ENCODE measurements at places on chromosomes 1 and 21.
A peak's percentile ranks its signal among the peaks of the same experiment; 100 is the strongest.

DNA sequence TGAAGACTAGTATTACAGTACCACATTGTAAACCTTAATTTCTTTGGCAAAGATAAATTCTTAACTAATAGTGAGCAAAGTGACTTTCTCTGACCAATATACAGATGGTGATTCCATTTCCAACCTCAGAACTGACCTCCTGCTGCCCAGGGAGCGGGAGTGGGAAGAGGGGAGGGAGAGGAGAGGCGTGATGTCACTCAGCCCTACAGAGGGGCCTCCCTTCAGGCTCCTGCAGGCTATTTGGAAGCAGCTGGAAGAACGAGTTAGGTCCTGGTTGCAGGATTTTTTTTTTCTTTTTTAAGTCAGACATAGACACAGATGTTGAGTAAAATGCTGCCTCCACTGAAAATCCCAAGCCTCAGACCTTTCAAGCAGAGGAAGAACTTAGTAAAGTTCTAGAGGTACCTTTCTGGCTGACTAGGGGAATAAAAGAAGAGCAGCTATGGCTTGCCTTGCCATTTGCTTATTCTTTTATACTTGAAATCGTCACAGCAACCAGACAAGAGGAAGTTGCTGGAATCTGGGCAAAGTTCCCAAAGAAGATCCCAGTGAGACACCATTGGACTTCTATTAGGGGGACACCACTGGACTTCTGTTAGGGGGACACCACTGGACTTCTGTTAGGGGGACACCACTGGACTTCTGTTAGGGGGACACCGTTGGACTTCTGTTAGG lies 54.5 kb downstream of the EXO1 start:
- DNase-seq: no peak

DNA sequence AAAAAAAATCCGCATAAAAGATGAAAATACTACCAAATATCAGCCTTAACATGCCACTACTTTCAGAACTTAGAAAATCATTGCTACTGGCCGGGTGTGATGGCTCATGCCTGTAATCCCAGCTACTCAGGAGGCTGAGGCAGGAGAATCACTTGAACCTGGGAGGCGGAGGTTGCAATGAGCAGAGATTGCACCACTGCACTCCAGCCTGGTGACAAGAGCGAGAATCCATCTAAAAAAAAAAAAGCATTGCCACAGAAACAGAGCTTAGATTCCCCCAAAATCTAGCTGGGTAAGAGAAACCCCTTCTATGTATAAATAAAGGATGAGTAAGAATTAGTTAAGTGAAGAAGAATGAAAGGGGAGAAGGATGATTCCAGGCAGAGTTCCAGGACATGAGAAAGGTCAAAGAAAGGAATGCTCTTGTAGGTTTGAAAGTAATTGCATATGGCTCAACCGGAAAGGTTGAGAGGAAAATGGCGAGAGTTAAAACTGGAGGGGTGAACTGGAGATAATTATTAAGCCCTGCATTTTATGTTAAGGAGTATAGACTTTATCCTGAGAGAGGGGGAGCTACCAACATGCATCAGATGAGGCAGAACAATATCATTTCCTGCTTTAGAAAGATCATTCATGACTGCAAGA lies 19.7 kb upstream of the NRDC start:
- no peak for DNase-seq

GRCh38 chr1:243316366-243316989 lies 60.6 kb downstream of the SDCCAG8 start:
- no peak for DNase-seq

GRCh38 chr21:43971201-43971991 lies 40.7 kb upstream of the TRAPPC10 start:
- no peak for DNase-seq

DNA sequence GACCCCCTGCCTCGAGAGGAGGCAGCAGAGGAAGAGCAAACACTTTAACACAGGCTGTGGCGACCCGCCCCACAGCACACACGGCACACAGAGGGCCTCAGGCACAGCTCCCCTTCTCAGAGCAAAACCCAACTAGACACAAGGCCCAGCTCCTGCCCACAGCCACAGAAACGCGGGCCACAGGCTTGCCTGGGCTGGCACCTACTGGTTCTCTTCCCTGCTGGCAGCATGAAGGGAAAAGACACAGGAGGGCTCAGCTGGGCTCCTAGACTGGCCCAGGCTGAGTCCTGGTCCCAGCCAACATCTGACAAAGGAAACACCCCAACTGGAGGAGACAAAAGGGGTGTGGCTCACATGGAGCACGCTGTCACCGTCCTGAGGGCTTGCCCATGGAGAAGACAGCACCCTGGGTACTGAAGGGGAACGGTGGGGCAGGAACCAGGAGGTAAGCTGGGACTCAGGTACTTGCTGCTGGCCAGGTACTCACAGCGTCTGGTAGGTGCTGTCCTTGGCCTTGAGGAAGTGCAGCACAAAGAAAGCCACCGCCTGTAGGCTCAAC lies 3.5 kb downstream of the CD164L2 start:
- DNase-seq: no peak

- no peak for DNase-seq
Measured at GRCh38 chr1:247680171-247680570, 632 bp upstream of the OR13G1 start.

GRCh38 chr1:96474985-96475743 lies 246.4 kb upstream of the PTBP2 start:
- no peak for DNase-seq

DNA sequence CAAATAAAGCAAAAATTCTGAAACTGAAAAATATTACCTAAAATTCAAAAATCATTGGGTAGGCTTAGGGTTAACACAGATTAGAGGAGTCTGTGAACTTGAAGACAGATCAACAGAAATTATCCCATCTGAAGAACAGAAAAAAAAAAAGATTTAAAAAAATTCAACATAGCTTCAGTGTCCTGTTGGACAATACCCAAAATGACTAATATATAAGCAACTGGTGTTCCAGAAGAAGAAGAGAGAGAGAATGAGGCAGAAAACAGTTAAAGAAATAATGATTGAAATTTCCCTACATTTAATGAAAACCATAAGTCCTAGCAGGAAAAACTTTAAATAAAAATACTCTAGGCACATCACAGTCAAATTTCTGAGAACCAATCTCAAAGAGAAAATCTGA lies 31.5 kb downstream of the TMCO1 start:
- DNase-seq: no peak

- DNase-seq: peak; percentile 78
Measured at GRCh38 chr1:39091845-39092645, 65.9 kb downstream of the NDUFS5 start.

GRCh38 chr1:152997901-152998300 lies 3.6 kb upstream of the SPRR3 start:
- DNase-seq: no peak

- no peak for DNase-seq
Measured at GRCh38 chr1:3391711-3392110, 62.8 kb upstream of the ARHGEF16 start.

- DNase-seq: no peak
Measured at GRCh38 chr1:223133306-223133823, 9.7 kb downstream of the TLR5 start.

GRCh38 chr1:244865028-244865371 lies 657 bp upstream of the HNRNPU start:
- no peak for DNase-seq

DNA sequence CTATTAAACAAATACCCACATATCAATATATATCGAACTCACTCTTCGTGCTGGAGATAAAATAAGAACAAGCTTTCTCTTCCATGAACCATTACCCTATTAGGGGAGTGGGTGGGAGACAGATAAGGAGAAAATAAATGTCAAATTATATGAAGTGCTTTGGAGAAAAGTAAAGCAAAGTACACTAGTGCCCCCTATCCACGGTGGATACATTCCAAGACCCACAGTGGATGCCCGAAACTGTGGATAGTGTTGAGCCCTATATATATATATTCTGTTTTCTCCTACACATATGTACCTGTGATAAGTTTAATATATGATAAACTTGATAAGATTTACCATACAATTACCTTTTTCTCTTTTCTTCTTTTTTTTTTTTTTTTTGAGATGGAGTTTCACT lies 54.6 kb downstream of the FH start:
- DNase-seq: no peak

DNA sequence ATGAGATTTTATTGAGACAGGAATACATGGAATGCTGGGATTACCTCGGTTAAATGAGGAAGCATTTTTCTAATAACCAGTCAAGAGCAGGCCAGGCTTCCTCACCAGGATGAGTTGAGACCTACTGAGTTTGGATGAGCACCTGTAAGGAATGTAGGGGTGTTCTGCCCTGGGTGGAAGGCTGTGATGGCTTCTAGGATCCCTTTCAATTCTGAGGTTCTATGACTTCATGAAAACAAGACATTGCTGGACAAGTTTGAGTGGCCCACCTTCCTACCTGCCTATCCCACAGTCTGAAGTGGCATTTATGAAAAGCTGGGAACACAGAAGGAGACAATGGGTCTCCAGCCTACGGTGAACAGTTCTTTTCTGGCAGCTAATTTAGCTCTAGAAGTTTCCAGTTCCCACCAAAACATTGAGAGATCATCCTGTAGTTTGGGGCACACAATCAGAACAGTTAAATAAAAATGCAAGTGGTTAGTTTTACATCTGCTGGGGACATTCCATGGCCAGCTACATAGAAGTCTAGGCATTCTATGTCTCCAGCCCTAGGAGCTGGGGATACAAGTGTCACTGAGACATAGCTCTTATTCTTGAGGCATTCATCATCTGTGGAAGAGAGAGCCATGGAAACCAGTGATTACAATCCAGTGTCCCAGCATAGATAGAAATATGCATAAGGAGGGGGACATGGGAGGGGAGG lies 51.3 kb upstream of the TSPAN2 start:
- DNase-seq: no peak

GRCh38 chr1:168636642-168637111 lies 60.3 kb downstream of the XCL1 start:
- DNase-seq: no peak

- no peak for DNase-seq
Measured at GRCh38 chr1:203396595-203397194, 45.8 kb upstream of the FMOD start.

GRCh38 chr1:15018767-15019166 lies 134.8 kb upstream of the TMEM51 start:
- no peak for DNase-seq

- DNase-seq: peak; percentile 91
Measured at GRCh38 chr1:59020151-59020997, 236.5 kb upstream of the JUN start.

DNA sequence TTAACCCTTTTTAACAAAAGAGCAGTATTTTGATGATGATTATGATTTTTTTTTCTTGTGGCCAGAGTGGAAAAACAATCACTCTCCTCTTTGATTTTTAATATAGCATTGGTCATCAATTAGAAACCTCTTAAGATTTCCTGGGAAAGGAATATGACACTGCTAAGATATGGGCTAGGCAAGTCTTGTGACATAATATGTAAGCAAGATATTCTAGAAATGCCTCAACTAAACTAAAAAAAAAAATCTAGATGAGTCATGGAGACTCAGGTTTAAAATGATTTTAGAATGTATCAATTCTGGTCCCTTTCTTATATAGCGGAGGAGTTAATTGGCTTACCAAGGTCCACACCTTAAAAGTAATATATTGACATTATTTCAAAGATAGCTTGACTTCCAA lies 60.3 kb upstream of the JUN start:
- DNase-seq: no peak

DNA sequence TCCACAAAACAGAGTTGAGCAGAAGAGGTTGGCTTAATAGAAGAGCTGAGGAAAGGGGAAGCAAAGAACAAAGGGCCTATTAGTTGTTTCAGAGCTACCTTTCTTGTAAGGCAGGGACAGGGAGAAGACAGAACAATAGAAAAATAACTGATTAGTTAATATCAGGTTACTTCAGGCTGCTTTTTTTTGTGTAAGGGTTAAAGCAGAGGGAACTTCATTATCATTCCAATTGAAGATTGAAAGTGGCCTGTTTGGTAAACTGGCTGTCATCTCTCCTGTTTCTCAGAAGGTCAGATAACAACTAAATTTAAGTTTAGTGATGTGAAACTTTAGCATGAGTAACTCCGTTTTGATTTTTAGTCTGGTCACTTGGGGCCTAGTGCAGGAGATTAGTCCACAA lies 22.3 kb downstream of the CDC42 start:
- peak; percentile 24 for DNase-seq

DNA sequence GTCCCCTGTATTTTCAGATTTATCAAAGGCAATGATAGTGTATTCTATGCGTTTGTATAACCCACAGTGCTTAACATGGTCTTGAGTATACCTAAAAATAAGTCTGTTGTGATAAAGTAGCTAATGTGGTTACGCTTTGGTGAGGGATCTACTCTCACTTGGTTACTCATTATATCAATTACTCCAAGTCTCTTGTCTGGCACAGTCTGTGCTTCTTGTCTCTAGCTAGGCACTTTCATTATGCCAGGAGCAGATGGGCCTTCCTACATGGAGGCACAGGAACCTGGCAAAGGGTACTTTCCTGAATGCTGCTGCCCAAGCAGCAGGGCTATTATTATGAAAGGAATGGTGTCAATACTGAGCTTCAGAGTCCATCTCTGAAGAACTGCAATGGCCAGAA lies 4.2 kb upstream of the PTPN22 start:
- no peak for DNase-seq

- DNase-seq: no peak
Measured at GRCh38 chr1:229184066-229184465, 86.8 kb upstream of the RAB4A start.

- no peak for DNase-seq
Measured at GRCh38 chr1:184953600-184954219, 20.6 kb downstream of the NIBAN1 start.

DNA sequence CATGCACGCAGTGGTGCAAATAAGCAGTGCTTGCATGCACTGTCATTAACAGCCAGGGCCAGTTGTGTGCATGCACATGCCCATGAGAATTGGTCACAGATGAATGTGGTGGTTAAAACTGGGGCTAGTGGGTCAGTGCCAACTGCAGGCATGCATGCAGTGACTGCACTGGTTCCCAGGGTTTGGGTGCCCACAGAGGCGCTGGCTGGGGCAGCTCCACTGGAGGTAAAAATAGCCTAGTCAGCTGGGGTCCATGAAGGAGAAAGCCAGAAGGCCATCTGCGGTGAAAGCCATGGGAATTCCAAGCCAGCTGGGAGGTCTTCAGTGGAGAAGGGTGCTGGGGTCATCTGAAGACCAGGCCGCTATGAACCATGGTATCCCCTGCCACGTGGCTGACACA lies 70.2 kb downstream of the SLC5A9 start:
- DNase-seq: no peak

GRCh38 chr1:152993186-152993585 lies 8.4 kb upstream of the SPRR3 start:
- DNase-seq: no peak

GRCh38 chr1:100606438-100606837 lies 68.5 kb downstream of the GPR88 start:
- DNase-seq: peak; percentile 18

- DNase-seq: no peak
Measured at GRCh38 chr1:57826535-57826934, 402.7 kb upstream of the DAB1 start.

GRCh38 chr1:204349602-204350001 lies 10.1 kb downstream of the PLEKHA6 start:
- no peak for DNase-seq

Data from GM12865 (cell line).